ENCODE measurements at places on chromosomes 13 and 19.

DNA sequence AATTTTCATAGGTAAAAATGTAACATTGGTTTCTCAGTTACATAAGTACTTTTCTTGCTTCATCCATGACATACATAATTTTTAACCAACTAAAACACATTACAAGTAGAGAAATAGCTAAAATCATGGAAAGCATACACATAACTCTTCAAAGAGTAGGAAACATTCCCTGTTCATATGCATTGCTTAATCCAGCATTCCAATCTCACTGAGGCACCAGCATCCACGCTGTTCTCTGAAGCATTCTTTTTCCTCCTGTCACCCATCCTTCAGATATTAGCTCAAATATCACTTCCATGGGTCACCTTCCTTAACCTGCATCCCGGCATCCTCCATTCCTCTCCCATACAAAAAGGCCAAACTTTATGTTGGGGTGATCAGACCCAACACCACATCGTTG, 79.1 kb downstream of the ZNF254 start:
- DNase-seq = no peak

GRCh38 chr19:2491130-2491801, 15.3 kb downstream of the GADD45B start:
- no peak for DNase-seq

- DNase-seq = no peak
Measured at GRCh38 chr19:50570997-50571396, 2.8 kb upstream of the LRRC4B start.

DNA sequence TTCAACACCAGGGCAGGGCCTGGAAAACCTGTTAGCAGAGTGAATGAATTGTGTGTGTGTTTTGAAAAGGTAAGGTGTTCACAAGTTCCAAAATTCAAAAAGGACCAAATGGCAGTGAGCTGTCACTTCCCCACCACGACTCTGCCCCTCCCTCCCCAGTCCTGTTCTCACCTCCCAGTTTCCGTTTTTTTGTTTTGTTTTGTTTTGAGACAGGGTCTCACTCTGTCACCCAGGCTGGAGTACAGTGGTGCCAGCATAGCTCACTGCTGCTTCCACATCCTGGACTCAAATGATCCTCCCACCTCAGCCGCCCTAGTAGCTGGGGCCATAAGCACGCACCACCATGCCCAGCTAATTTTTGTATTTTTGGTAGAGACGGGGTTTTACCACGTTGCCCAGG, 20.3 kb upstream of the BCL3 start:
- no peak for DNase-seq

DNA sequence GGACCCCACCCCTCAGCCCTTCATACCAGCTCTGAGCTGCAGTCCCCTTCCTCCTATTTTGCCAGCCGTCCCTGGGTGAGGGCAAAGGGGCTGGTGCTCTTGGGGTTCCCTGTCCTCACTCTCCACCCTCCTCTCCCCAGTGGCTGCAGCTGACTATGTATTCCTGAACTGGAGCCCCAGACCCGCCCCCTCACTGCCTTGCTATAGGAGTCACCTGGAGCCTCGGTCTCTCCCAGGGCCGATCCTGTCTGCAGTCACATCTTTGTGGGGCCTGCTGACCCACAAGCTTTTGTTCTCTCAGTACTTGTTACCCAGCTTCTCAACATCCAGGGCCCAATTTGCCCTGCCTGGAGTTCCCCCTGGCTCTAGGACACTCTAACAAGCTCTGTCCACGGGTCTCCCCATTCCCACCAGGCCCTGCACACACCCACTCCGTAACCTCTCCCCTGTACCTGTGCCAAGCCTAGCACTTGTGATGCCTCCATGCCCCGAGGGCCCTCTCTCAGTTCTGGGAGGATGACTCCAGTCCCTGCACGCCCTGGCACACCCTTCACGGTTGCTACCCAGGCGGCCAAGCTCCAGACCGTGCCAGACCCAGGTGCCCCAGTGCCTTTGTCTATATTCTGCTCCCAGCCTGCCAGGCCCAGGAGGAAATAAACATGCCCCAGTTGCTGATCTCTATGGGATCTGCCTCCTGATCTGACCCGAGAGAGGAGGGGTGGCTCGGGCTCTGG, 2.4 kb downstream of the COX7A1 start:
- no peak for DNase-seq

All from stimulated activated effector memory CD8-positive, alpha-beta T cell treated with anti-CD3 and anti-CD28 coated beads, Interleukin-12 subunit alpha, Interleukin-12 subunit beta, amount 100 ng/mL, for 72 hours (primary cell).